Tibial nerve (tissue), 4 donors: ENCODE measurements at places on chromosomes 7 and 10. TPM values are rescaled to one million over a fixed set of nuclear protein-coding genes. Genes with fewer than 3 reads are reported as not detected.

DNA sequence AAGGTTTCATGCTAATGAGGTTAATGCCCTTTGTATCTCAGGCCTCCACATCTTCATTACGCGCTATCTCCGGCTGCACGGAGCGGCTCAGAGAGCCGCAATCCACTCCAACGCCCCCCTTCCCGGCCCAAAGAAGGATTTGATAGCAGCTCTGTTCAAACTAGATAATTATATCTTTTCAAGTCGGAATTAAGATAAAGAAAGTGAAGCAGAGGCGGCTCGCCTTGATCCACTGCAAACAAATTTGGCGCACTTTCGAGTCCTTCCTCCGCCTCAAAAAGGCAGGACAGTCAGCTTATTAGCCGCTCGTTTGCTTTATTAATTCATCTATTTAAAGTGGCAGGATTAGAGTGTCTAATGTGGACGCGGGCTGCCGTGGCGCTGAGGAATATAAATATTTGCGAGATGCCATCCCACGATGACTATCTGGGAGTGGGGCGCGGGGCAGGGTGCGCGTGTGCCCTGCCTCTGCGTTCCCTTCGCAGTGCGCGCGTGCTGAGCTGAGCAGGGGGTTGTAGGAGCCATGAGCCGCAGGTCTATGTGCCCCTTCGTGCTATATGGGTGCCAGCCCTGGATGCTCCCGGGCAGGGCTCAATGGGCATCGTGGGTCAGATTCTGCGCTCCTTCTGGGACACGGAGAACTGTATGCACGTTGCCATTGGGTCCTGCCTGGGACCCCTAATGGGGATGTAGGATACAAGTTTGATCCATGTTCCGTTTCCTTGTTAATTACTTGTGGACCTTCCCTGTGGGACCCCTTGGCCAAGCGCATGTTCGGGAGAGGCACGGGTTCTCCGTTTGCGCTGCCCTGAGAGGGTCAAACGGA lies 9.0 kb downstream of the EMX2 start:
- no peak for DNase-seq
- H3K27me3 ChIP-seq: peaks cover 100% of the 10 kb centered on the region
- no peak overlapping the region for H3K27ac ChIP-seq
- H3K36me3 ChIP-seq: no peaks in the 10 kb centered on the region

DNA sequence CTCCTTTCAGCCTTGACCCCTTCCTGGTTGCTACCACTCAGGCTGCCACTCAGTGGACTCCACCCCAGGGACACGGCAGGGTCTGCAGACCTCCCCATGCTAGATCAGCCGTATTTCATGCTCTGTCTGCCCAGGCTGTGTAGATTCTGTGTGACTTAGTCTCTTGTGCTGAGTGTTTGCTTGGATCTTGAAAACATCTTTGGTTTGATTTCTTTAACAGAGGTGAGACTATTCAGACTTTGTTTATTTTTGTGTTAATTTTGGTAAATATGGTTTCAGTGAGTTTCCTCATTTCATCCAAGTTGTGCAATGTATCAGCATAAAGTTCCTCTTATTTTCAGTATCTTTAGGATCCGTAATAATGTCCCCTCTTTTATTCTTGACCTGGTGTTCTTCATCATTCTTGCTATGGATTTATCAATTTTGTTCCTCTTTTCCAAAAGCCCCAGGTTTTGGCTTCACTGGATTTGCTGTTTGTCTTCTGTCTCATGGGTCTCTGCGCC lies 21.2 kb upstream of the PWWP2B start:
- DNase-seq: no peak
- H3K27me3 ChIP-seq: no peaks in the 10 kb centered on the region
- H3K36me3 ChIP-seq: no peaks in the 10 kb centered on the region
- H3K27ac ChIP-seq: no peak overlapping the region
- H3K4me1 ChIP-seq: no peaks in the 10 kb centered on the region

- no peaks in the 10 kb centered on the region for H3K27me3 ChIP-seq
- no peaks in the 10 kb centered on the region for H3K36me3 ChIP-seq
- H3K4me1 ChIP-seq: peaks cover 47% of the 10 kb centered on the region
- DNase-seq: peak; percentile 14
- peak overlapping the region; percentile 93 for H3K27ac ChIP-seq
Observed at GRCh38 chr10:75398692-75399460, 2.7 kb downstream of the ZNF503 start.

HOXA6 gene
- total RNA-seq: 23.3 TPM
